Left forelimb (tissue), 1 donor: ENCODE measurements at places on chromosomes 16 and 17.

- DNase-seq = no peak
These were observed 25.7 kb downstream of the MINK1 start for GRCh38 chr17:4858882-4859260.

GRCh38 chr16:17930280-17930679, 406.3 kb downstream of the NPIPA8 start:
- no peak for DNase-seq

DNA sequence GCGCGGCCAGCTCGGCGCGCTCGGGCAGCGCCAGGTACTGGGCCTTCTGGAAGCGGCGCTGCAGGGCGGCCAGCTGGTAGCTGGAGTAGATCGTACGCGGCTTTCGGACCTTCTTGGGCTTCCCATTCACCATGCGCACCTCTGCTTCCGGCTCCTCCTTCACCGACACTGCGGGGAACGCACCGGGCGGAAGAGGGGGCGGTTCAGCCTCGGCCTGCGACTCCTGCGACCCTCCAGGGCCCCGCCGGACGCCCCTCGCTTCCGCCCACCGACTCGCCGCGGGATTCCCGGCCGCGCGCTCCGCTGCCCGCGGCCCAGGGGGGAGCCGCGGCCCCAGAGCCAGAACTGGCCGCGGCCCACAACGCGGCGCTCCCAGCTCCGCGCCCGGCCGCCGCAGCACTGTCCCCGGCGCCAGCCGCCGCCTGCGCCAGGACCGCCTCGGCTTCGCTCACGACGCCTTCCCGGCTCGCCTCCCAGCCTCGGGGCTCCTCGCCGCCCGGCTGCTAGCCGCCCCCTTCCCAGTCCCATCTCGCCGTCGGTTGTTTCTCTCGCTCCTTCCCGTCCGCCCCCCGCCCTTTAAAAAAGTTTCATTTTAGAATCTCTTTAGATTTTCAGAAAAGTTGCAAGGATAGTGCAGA, 1.5 kb downstream of the DLX3 start:
- no peak for DNase-seq

- DNase-seq = no peak
These were observed 37.8 kb upstream of the ULK2 start for GRCh38 chr17:19905502-19905901.

GRCh38 chr17:74351552-74352210, 10.0 kb downstream of the BTBD17 start:
- DNase-seq = no peak

- DNase-seq = no peak
These were observed 11.8 kb downstream of the CNGB1 start for GRCh38 chr16:57959121-57959520.

- peak; percentile 82 for DNase-seq
These were observed 6.2 kb downstream of the JPH3 start for GRCh38 chr16:87608400-87608985.

DNA sequence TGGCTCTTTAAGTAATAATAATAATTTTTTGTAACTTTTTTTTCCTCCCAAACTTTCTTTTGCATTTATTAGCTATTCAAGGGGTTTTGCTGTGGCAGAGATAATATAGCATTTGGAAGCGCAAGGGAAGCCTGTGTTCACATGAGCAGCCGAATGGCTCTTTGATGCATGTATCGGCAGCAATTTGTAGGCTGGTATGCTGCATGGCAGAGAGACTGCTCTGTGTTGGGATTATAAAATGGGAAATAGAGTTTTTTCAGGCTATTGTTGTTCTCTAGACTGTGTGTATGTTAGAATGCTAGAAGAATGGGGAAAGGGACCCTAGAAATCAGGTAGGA, 94.6 kb upstream of the SALL1 start:
- DNase-seq = no peak

DNA sequence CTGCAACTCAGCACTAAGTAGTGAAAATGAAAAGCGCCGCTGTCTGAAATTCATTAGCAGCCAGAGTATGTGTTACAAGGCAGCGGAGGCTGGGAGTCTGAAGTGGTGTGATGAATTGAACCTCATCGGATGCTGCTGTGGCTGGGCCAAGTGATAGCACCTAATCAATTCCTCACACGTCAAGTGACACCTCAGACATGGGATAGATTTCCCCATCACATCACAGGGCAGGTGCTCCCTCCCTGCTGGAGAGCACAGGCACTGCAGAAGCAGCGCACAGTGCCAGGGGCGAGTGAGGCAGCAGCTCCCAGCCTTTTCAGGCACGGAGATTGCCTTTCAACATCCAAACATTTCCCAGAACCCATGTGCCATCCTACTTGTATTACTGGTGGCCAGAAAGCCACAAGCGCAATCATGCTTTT, 32.2 kb downstream of the DRC3 start:
- DNase-seq = no peak

- no peak for DNase-seq
These were observed 4.3 kb downstream of the ACSM3 start for GRCh38 chr16:20768121-20768520.

DNA sequence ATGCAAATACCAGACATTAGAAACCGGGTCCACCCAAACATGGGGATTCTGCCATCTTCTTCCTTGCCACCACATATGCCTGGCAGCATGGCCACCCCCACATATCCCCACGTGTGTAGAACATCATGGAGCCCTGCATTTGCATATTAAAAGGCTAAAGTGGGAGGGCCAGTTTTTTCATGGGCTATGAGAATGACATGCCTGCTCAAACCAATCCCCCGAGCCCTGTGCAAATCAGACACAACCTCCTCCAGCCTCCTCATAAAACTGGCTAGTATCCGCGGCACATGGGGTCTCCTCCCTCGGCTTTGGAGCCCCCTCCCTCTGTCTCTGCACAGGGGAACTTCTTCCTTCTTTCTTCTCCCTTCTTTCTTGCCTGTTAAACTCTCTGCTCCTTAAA, 174.9 kb upstream of the WSCD1 start:
- DNase-seq = no peak

DNA sequence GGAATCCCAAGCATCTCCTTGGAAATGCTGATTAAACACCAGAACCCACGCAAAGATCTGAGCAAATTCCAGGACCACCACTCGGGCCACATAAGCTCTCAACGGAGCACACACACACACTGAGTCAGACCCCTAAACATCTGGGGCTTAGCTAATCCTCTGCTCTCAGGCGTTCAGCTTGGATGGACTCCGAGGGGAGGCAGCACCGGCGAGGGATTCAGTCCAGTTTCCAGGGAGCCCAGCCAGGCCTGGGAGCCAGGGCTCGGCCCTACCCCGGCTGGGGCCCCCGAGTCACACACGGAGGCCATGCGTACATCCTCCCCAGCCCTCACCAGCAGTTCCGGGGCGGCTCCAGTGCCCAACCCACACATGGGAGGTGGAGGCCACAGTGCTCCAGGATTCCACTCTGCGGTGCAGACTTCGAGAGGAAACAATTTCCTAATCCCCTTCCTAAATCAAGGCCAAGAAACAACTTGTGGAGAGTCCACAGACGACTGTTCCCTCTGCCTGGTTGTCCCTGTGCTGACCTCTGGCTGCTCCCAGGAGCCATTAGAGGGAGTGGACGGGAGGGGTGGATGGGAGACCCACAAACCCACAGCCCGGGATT, 70.5 kb downstream of the GAS7 start:
- peak; percentile 91 for DNase-seq

GRCh38 chr16:9446471-9447194, 355.2 kb downstream of the HAPSTR1 start:
- DNase-seq = no peak

GRCh38 chr17:40366076-40366860, 1.7 kb upstream of the GJD3 start:
- DNase-seq = no peak

DNA sequence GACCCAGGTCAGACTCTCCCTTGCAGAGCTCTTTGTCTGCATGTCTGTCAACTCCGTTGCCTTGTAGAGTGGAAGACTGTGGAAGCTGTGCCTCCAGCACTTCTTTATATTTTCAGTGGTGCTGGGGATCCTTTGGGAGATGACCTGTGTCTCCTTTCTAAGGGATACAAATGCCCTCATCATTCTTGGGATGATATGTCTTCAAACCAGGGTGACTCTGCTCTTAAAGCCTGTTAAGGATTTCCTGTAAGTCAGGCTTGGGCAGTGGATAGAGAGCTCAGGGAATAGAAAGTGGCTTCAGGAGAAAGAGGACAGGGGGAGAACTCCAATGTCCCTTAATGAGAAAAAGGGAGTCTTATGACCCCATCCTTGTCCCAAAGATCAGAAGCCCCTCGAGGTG, 1.5 kb downstream of the HOXB3 start:
- no peak for DNase-seq

DNA sequence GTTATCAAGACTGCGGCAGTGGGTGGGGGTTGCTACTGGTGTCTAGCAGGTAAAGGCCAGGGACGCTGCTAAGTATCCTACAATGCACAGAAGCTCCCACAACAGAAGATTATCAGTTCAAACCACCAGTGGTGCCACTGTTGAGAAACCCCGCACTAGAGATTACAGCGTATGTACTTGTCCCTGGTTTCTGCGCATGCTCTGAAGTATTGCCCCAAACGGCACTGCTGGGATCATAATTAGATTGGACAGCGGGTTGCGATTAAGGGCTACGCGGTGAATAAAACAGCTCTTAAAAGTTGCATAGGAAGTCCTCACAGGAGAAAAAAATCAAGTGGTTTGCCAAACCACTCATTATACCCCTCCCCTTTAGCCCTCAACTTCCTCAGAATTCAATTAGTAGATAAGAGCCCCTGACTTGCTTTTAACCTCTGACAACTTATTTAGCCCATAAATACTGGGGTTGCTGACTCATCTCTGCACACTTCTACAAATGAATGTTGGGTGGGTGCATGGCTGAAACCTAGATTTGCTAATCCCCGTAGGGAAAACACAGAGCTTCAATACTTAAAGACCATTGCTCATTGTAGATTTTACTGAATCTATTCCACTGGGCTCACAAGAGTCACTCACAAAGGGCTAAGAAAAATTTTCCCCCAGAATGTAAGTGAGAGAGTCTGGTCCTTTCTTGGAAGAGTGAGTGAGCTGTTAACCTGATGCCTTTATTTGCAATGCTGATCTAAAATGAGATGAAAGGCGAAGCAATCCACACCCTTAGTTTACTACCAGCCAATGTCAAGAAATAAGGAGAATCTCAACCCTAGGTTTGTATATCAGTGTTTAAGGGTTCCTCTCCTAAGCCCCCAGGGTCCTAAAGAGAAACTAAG, 91.8 kb downstream of the RGS9 start:
- DNase-seq = no peak

DNA sequence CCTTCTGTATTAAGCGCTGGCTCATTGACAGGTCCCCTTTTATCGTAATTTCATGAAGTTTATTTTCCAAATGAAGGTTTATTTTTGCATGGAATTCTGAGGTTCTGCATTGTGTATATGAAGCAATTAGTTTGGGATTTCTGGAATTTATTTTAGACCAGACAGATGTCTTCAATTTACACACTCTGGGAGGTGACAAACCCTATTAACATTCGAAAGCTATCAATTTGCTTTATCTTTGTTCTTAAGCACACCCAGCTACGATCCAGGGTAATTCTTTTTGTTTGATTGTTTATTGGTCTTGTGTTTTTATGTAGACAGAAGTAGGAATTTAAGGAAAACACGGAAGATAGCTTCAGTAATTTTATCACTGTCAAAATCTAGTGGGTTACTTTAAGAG, 264.6 kb downstream of the HS3ST3A1 start:
- DNase-seq = no peak

DNA sequence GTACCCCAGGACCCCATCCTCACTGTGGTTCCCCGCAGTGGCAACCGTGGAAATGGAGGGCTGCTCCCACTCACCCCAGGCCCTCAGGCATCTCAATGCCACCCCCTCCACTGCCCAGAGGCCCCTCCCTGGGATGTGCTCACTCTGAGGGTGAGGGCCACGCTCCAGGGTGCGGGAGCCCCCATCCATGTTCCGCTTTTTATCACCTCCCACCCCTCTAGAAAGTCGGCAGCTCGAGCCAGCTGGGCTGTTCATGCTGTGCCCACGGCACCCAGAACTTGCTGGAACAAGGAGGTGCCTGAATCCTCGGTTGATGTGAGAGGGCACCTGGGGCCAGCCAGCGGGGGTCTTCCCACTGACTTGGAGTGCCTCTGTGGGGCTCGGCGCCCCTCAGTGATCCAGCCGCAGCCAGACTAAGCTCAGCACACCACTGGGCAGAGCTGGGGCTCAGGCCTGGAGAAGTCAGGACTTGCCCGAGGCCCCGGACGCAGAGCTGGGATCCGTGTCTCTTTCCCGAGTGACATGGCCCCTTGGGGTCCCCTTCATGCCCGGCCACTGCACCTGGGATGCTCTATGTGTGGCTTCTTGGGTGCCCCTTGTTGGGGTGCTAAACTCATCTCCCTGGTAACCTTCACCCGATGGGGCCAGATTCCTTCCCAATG, 143.1 kb upstream of the GSE1 start:
- no peak for DNase-seq

DNA sequence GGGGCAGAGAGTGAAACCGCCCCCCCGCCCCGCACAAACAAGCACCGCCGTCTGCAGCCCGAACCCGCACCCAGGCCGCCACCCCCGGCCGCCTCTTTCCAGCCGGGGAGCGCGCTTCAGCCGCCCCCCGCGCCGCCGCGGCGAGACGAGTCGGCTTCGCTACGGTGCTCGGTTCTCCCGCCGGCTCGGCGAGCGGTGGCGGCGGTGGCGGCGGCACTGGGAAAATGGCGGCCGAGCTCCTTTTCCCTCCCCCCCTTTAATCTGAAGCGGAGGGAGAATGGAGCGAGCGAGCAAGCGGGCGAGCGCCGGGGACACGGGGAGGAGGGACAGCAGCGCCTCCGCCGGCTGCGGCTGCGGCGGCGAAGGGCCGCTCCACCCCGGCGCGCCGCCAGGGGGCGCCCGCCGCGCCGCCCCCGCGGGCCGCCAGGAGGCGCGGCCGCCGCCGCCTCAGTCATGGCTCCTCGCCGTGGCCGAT, at the start of gene KANSL1:
KANSL1 (minus strand) TSS at position 279 of the 475 bp plus-strand sequence. CDS start 21,286 bp downstream, outside the sequence.
- peak; percentile 94 for DNase-seq

- DNase-seq = no peak
These were observed 1739.1 kb downstream of the TP53TG3F start for GRCh38 chr16:35198223-35199199.

DNA sequence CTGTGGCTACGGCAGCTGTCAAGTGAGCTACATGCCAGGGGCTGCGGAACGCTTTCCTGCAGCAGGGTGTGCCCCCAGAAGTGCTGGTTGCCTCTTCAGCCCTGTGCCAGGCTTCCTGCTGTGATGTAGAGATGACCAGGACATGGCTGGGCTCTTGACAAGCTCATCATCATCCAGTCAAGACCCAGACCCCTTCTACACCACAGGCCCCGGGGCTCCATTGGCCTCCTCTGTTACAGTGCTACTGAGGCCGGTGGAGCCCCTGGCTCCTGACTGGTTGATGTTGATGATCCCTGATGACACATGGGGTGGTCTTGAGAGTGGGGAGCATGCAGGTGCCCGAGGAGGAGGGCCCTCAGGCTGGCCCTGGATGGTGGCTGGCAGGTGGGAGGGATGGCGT, 50.1 kb downstream of the B9D1 start:
- DNase-seq = no peak

DNA sequence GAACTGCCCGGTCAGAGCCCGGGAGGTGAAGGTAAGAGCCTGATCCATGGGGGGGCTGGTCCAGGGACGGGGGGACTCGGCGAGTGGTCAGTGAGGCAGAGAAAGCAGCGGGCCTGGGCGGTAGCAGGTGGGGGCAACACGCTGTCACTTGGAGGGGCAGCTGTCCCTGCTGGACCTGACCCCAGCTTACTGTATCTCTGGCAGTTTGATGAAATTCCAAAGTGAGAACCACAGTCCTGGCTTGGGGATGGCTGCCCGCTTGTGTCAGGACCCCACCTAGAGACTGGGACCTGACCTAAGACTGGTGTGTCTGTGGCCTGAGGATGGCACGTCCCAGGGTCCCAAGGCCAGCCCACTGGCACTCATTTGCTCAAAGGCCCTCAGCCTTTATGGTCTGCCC, 35.1 kb upstream of the KSR1 start:
- DNase-seq = no peak

- no peak for DNase-seq
These were observed 12.7 kb upstream of the HASPIN start for GRCh38 chr17:3710951-3711383.

GRCh38 chr17:74133740-74134139, 69.7 kb upstream of the RPL38 start:
- DNase-seq = peak; percentile 33
